ENCODE measurements at places on chromosomes 2 and 18.

- DNase-seq, result no peak
These were observed 82.6 kb downstream of the MBP start for GRCh38 chr18:77049938-77050337.

GRCh38 chr2:202378662-202379358, 2.7 kb downstream of the BMPR2 start:
- no peak for DNase-seq

DNA sequence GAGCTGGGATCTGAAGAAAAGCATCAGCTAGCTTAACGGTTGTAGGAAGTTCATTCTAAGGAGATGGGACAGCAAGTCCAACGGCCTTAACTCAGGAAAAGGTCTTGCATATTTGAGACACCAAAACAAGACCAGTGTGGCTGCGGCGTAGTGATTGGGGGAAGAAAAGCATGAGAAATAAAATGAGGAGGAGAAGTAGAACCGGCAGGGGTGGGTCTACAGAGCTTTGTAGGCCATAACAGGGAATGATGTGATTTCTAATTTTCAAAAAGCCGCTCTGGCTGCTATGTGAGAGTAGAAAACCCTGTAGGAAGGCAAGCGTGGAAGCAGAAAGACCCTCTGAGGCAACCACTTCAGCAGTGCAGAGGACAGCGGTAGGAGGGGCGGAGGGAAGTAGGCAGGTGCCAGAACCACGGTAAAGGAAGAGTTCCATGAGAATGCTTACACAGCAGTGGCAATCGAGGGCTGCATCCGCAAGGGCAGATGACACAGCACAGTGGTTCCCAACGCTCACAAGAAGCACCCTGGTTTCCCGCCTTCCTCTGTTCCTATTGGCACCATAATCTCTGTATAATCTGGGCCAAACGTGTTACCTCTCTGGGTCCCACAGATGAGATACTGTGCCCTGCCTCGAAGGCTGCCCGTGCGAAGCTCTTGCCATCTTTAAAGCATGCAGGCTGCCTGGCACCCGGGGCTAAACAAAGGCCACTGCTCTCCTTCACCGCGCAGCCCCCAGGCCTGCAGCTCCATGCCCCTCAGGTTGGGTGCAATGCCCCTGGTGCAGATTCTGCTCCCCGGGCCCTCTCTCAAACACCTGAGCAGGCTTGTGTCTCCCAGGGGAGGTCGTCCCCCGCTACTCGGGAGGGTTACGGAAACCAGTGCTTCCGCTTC, 795 bp downstream of the ANKRD39 start:
- DNase-seq, result peak; percentile 14

DNA sequence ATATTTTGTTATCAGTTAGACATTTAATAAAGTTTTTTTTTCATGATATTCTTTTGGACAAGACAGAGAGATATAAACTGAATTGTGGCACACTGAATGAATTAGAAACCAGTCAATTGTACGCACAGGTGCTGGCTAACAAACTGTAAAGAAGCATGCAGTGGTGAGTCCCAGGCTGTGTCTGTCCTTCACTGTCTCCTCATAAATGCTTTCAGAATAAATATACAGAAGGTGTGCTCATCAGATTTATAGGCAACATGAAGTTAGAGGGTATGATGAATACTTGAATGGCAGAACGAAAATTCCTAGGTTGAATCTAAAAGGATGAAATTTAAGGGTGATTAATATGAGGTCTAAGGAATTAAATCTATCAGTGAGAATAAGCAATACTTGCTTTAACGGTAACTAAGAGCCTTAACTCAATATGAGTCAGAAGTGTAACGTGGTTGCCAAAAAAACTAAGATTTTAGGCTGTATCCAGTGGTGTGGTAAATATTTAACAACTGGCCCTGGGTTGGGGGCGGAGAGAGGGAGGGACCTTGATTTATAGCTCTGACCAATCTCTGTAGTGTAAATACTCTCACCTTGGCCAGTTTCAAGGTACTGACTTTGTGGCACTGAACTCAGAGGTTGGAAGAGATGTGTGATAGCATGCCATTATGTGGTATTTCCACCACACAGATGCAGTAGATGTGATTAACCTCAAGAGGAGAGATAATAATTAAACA, 41.9 kb upstream of the AAK1 start:
- DNase-seq, result peak; percentile 45

- DNase-seq, result no peak
These were observed 3.1 kb downstream of the SP140L start for GRCh38 chr2:230329946-230330605.

- DNase-seq, result peak; percentile 88
These were observed 81.7 kb downstream of the FEZ2 start for GRCh38 chr2:36516136-36516870.

- no peak for DNase-seq
These were observed 48.0 kb downstream of the TCF7L1 start for GRCh38 chr2:85181134-85181631.

- no peak for DNase-seq
These were observed 158.1 kb upstream of the ZNF521 start for GRCh38 chr18:25510096-25510495.

DNA sequence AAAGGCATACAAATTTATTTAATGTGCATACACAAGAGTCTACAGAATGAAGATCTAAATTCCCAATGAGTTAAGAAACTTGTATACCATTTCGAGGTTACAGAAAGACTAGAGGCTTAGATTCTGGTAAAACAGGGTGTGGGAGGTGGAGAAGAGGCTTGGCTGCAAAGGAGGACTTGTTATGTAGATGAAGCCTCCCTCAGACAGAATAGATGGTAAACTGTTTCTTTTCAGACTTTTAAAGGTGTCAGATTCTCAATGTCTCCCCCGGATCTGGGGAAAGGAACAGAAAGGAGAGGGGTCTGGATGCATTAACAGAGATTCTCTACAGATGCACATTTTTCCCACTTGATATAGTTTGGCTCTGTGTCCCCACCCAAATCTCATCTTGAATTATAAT, 126.0 kb downstream of the ST6GAL2 start:
- no peak for DNase-seq

DNA sequence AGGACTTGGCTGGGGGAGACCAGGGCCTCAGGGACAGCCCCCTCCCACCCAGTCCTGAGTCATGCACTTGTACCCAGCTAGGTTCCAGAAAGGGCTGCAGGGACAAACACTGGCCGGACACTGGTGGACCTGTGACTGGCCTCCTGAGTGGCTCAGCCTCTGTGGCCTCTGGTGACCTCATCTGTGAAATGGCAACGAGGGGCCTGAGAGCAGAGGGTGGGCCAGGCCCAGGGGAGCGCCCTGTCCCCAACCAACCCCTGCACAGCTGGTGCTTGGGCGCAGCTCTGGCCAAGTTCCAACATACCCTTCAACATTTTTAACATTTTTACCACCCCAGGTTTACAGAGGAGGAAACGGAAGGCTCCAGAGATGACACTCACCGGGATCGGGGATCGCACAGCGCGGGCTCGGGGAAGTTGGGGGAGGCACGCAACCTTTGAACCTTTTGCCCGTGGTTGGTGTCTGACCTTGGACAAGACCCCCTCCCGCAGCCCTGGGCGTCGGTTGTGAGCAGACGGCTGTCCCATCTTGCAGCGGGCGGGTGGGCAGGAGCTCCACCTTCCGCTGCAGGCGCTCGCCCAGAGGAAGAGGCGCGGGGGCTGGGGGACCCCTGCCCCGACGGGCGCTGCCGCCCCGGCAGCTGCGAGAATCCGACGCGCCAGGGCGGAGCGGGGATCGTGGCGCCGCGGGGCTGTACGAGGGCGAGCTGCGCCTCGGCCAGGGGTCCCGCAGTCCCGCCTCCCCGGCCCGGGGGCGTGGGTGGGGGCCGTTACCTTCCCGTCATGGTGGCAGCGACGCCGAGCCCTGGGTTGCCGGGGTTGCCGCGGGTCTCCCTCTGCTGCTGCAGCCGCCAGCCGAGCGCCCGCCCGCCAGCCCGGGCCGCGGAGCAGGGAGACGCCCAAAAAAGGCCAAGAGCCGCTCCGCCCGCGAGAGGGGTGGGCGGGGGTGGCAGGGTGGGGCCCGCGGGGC, 805 bp downstream of the LIMS2 start:
- DNase-seq, result no peak

Measured in fibroblast of skin of right quadriceps (primary cell).